Activated CD8-positive, alpha-beta T cell treated with anti-CD3 and anti-CD28 coated beads, Interleukin-2, amount 10 ng/mL, durations not matched to agents 7 days and 5 days (primary cell): ENCODE measurements at places on chromosomes 7 and 10. TPM values are rescaled to one million over a fixed set of nuclear protein-coding genes. Genes with fewer than 3 reads are reported as not detected.

Gene SNX8
- 28.3 TPM for total RNA-seq

Gene SRRT
- 292 TPM for total RNA-seq

Gene UNCX
- total RNA-seq = not detected

Gene SAP25
- 30.0 TPM for total RNA-seq

Gene WDFY4
- 0.37 TPM for total RNA-seq

Gene FZD8
- 0.24 TPM for total RNA-seq

Gene GNGT1
- total RNA-seq = not detected

Gene PPIA
- 2,621 TPM for total RNA-seq

Gene PLOD3
- total RNA-seq = 58.1 TPM

Gene ZWINT
- 119 TPM for total RNA-seq

Gene COL17A1
- total RNA-seq = not detected

Gene UTF1
- not detected for total RNA-seq

Gene GSAP
- 3.9 TPM for total RNA-seq

Gene PTF1A
- total RNA-seq = not detected

Gene IQCE
- 12.4 TPM for total RNA-seq

Gene CALHM3
- total RNA-seq = 0.63 TPM

Gene LRIT1
- total RNA-seq = not detected

Gene STAG3
- total RNA-seq = 20.6 TPM

Gene LRRC17
- total RNA-seq = not detected

Gene INHBA
- not detected for total RNA-seq

Gene LIPK
- total RNA-seq = not detected

Gene JCAD
- 0.05 TPM for total RNA-seq

Gene AP1S1
- 48.9 TPM for total RNA-seq

Gene MACC1
- 0.55 TPM for total RNA-seq

Gene PNLIPRP2
- not detected for total RNA-seq

Gene PTPRN2
- 7.2 TPM for total RNA-seq

Gene MARVELD1
- 2.2 TPM for total RNA-seq

Gene UBTD1
- 0.58 TPM for total RNA-seq

Gene TUBB8
- not detected for total RNA-seq

Gene TMEM229A
- total RNA-seq = not detected

Gene HOXA2
- total RNA-seq = not detected

Gene KIAA1217
- total RNA-seq = not detected

Gene SSC4D
- total RNA-seq = not detected

Gene STEAP4
- total RNA-seq = not detected

Gene GRID2IP
- 0.21 TPM for total RNA-seq
